ENCODE measurements at places on chromosomes 1 and 21.

DNA sequence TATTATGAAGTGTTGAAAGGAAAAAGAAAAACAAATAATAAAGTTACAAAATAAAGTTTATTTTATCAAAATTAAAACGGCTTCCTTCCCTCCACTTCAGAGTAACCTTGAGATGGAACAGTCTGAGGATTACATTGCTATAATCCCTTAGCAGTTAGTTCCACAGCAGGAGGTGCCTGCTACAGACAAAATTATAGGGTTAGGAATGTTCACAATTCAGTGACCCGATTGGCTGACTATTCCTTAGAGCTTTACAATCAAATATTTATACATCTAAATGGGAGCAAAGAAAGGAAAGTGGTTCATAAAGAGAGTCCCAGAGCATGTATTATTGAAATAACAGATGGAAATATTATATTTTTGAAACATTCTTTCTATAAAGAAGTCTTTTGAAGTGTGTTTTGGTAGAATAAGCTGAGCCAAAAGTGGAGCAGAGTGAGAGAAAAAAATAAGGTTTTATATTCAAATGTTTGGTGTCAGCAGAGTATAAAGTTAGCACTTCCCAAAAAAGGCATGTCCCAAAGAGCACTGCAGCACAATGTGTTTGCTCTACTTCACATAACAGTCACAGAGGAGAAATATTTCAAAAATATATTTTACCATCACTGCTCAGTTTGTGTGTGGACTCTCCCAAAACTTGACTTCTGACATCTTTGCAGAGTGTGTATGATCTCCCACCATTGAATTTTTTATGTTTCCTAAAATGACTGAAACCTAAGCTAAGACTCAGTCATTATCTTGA is 71.4 kb upstream of the GORAB start:
- DNase-seq: no peak

DNA sequence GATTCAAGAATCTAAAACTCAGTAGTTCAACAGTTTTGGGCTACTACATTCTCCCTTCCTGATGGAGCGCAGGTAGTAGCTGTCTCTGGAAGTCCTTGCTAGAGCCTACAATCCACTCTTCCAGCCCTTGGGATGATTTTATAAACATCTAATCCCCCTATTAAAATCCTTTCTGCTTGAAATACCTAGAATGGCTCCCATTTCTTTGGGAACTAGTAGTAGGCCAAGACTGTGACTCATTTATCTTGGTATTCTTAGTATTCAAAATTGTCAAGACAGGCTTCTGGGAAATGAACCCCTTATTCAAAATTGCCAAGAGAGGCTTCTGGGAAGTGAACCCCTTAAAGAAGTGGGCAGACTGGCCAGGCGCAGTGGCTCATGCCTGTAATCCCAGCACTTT is 142.5 kb upstream of the FGGY start:
- DNase-seq: no peak

GRCh38 chr1:36922071-36922470 is 112.2 kb downstream of the GRIK3 start:
- no peak for DNase-seq

DNA sequence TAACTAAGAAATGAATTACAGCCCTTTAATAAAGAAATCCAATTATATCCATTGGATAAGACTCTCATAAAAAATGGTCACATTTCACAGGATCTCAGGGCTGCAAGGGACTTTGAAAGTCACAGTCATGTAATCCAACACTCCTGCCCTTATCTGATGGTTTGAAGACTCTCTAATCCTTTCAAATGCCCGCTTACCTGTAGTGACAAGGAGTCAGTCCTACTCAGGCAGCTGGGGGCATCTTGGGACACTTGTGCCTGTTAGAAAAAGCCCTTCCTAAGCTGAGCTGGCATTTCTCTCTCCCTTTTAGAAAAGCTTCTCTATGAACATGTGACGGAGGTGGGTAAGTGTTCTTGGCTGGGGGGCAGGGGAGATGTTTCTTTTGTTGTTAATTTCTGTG is 11.0 kb upstream of the ZNF691 start:
- DNase-seq: no peak

- no peak for DNase-seq
These were observed 14.3 kb upstream of the DR1 start for GRCh38 chr1:93331412-93331811.

GRCh38 chr1:2199042-2199810 is 4.7 kb upstream of the FAAP20 start:
- DNase-seq: peak; percentile 71
